Stimulated activated CD4-positive, alpha-beta T cell treated with anti-CD3 and anti-CD28 coated beads, Interleukin-1b, Interleukin-23, amount 100 ng/mL, for 48 hours (primary cell): ENCODE measurements at places on chromosomes 2 and 18.

GRCh38 chr2:237872178-237872887 lies 12.9 kb downstream of the RAMP1 start:
- no peak for DNase-seq

- no peak for DNase-seq
Measured at GRCh38 chr2:5236249-5236648, 455.9 kb upstream of the SOX11 start.

GRCh38 chr18:62838475-62839098 lies 123.2 kb downstream of the PHLPP1 start:
- no peak for DNase-seq

GRCh38 chr18:22513721-22514481 lies 96.2 kb upstream of the CTAGE1 start:
- DNase-seq: no peak

DNA sequence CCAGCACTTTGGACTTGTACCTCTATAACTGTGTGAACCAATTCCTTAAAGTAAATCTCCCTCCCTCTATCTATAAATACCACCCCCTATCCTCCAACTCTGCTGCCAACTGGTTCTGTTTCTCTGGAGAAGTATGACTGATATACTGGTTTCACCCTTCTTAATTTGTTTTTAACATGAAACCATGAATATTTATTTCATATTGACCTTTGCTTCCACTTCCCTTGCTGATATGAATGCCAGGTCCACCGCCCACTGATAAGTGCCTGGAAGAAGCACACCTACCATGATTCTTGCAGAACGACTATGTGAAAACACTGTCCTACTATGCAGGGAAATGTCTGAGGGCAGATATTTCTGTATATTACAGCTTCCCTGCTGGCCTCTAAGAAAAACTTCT lies 131.6 kb downstream of the GAREM1 start:
- DNase-seq: no peak

DNA sequence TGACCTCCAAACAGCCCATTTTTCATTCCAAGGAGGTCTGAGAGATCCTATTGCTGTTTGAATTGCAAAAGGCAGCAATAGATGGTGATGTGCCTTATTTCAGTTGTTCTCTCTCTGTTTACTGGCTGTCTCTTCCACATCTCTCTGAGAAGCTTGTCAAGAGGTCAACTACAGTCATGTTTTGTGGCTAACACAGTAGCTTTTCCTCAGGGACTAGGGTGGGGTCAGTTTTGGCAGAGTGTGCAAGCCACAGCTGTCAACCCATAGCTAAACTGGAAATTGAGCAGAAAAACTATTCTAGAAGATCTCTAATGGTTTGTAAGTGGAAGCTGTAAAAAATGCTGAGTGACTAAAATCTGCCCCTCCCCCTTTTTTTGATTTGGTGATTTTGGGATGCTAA lies 67.1 kb downstream of the DIS3L2 start:
- DNase-seq: no peak

GRCh38 chr2:46924608-46925007 lies 9.0 kb upstream of the MCFD2 start:
- no peak for DNase-seq

GRCh38 chr2:207248702-207249377 lies 83.1 kb upstream of the KLF7 start:
- DNase-seq: no peak

DNA sequence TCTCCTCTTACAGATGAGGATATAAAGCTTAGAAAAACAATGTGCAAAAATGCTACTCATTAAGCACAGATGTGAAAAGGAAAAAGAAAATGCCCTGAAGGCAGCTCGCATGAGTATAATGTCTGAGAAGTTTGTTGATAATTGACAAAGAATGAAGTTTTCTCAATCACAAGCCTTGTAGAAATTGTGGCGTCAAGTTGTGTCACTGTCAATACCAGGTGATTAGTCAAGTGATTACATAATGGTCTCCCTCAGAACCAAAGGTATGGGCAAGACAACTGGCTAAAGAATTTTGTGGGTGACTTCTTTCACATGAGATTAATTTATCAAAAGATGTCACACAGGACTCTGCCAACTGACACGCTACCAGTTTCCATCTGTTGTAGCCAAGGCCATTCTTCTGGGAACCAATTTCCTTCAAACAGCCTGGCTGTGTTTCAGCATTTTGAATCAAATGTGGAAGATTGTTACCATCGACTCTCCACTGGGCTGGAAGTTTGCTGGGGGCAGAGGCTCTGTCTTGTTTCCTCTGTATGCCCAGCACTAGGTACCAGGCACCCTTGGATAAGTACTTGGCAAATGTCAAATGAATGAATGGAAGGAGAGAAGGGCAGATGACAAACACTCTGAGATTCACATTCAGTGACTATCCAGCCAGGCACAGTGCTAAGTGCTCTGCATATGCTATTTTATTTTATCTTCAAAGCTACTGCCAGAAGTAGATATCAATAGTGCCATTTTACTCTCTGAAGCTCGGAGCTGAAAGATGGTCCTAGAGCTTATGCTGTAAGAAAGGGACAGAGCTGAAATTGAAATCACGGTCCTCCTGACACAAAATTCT lies 5.9 kb upstream of the FN1 start:
- no peak for DNase-seq

- DNase-seq: no peak
Measured at GRCh38 chr2:73059106-73059505, 12.4 kb downstream of the SFXN5 start.

GRCh38 chr2:40165509-40165844 lies 286.4 kb downstream of the SLC8A1 start:
- no peak for DNase-seq

- no peak for DNase-seq
Measured at GRCh38 chr2:133561045-133561852, 7.0 kb downstream of the NCKAP5 start.

- DNase-seq: no peak
Measured at GRCh38 chr2:138499684-138500083, 1.9 kb upstream of the SPOPL start.

- DNase-seq: no peak
Measured at GRCh38 chr2:54830546-54830945, 107.1 kb downstream of the EML6 start.

DNA sequence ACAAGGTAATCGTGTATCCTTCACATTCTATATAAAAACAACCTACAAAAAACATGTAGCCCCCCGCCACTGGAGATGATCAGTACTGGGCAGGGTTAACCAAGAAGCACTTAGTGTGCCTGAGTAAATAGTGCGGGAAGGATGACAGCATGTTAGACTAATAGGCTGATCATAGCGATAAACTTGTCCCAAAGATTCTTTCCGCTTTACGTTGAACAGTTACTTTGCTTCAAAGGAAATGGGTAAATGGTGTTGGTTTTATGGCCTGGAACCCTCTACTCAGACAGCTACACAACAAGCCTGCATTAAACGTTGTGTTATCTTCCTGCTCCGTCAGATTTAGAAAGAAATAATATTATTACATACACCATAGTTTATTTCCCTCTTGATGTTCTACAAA lies 67.7 kb downstream of the CTAGE1 start:
- no peak for DNase-seq

GRCh38 chr2:226619707-226620106 lies 179.9 kb downstream of the IRS1 start:
- DNase-seq: no peak
